ENCODE measurements at places on chromosomes 7 and 10.

GRCh38 chr10:1083581-1083980, 27.4 kb downstream of the WDR37 start:
- no peak for DNase-seq

GRCh38 chr7:80385508-80385907, 126.4 kb downstream of the GNAT3 start:
- no peak for DNase-seq

DNA sequence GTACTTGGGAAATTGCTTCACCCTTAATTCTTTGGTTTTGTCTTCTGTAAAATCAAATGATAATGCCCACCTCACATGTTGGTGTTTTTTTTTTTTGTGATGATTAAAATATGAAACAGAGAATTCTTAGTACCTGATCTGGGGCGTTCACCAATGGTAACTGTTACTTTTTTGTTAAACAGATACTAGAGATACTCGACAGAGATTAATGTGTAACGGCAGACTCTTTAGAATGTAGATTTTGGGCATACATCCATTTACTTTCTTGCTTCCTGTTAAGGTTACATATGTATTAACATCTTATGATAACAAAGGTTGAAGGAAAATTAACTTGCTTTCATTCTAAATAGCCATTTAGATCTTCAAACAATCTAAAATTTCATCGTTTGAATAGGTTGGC, 23.3 kb downstream of the PLXDC2 start:
- no peak for DNase-seq

DNA sequence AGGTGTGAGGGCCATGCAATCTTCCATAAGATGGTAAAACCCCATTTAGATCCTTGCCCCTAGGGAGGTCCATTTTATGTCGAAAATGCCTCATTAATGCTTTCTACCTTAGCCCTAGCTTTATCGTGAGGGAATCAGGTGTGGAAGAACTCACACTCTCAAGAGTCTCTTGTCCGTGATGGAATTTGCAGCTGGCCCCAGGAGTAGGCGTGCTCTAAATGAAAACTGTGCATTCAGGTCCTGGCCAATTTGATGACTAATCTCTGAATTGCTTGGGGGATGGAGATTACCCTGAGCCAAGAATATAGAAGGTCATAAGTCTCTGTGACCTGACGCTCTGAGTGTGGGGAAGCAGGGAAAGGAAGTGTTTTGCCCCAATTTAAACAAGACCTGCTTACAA, 6.6 kb downstream of the C10orf90 start:
- peak; percentile 61 for DNase-seq

DNA sequence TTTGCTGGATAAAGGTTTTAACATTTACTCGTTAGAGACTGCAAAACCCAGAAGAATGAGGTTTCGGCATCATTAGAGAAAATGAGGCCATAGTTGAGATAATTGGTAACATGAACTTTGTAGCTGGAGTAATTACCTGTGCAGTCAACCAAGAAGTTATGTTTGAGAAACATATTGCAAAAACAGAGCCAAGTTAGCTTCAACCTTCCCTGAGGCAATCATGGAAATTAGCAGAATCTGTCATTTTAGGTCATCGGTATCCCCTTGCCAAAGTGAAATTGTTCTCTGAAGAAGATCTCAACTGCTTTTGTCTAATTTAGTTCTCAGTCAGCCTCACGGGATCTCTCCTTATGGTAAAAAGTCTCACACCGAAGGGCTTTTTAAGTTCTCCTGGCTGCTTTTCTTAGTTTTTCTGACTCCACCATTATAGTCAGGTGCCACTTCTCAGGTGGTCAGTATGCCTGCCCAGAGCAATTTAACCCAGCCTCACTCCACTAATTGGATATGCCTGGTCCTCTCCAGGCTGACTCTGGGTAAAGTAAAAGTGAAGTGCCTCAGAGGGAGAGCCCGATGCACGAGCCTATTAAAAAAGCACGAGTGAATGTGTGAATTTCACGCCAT, 52.5 kb downstream of the NRCAM start:
- DNase-seq: no peak

GRCh38 chr10:83917537-83918506, 221.5 kb upstream of the GHITM start:
- DNase-seq: no peak

DNA sequence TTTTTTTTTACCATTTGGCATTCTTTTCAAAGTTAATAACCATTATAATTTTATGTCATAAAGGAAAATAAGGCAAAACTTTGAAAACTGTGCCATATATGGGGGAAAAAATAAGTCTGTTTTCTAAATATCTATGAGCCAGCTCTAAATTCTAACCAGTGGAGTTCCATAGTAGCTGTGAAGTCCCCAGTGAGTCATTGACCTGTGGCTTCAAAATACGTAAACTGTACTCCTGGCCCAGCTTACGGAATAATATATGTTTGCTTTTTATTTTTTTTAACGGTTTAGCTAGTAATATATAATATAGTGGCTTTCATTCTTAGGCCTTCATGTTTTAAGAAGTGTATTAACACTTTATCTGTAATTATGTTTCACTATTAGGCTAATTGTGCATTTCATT, 20.5 kb downstream of the ZRANB1 start:
- no peak for DNase-seq

DNA sequence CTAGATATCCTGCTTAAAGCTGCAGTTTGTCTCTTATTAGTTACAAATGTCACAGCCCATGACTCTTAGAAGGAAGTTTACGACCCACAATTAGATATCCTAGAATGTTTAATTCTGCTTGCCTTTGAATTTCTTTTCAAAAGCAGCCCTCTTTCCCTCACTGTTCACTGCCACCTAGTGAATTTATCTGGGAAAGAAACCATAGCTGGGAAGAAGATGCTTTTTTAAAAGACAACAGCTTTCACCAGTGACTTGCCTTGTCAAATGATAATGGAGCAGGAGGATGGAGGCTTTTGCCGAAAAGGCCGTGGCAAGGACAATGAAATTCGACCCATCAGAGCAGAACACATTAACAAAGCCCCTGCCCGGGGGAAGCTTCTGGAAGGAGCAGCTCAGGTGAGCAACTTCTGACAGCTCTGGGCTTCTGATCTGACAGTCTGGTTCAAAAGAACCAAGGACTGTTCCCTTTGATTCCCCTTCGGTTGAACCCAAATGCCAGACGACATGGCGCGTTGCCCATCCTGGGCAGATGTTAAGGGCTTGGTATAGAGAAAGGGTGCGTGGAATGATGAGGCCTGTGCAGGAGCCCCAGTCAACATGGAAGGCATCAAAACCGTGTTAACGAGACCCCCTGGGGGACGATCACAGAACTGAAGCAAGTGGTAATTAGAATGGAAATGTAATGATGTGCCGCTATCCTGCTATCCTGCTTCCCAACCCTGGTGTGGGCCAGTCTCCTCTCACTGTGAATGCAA, 236.8 kb downstream of the FRMD4A start:
- peak; percentile 15 for DNase-seq

- DNase-seq: no peak
Measured at GRCh38 chr10:33101392-33101787, 143.4 kb upstream of the ITGB1 start.

DNA sequence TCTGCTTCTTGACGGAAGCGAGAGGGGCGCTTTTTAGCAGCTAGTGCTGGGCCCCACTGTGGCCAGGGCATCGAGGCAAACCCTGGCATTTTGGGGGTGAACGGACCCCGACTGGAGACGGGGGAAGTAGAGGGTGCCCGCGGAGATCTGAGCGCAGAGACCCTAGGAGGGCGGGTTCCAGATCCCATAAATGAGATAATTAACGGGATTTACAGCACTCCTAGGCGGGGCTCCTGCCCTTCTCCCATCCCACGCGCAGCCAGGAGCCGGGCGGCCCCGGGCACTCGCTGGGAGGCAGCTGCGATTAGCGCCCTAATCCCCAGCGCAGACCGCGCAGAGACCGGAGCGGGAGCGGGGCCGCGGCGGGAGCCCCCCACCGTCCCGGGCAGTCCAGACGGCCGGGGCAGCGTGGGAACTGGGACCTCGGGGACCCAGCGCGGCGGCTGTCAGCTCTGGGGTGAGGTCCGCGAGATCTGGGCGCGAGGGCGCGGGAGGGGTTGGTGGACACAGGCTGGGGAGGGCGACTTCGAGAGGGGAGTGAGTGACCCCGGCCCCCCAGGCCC, 735 bp downstream of the JCAD start:
- no peak for DNase-seq

- DNase-seq: no peak
Measured at GRCh38 chr10:72076756-72077155, 11.6 kb downstream of the SPOCK2 start.

DNA sequence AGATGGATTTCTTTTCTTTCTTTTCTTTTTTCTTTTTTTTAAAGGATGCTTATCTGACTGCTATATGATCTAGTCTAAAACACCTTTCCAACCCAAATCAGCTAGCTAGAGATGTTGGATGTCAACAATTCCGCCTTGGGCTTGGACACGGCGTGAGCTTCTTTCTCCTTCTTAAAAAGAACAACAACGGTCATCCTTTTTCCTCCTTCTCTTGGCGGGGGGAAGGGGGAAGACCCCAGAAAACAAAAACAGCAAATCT, 1.0 kb downstream of the BEND7 start:
- no peak for DNase-seq

GRCh38 chr10:118868589-118868988, 113.8 kb upstream of the CACUL1 start:
- DNase-seq: no peak

GRCh38 chr10:98328163-98328562, 60.2 kb upstream of the LOXL4 start:
- DNase-seq: no peak

DNA sequence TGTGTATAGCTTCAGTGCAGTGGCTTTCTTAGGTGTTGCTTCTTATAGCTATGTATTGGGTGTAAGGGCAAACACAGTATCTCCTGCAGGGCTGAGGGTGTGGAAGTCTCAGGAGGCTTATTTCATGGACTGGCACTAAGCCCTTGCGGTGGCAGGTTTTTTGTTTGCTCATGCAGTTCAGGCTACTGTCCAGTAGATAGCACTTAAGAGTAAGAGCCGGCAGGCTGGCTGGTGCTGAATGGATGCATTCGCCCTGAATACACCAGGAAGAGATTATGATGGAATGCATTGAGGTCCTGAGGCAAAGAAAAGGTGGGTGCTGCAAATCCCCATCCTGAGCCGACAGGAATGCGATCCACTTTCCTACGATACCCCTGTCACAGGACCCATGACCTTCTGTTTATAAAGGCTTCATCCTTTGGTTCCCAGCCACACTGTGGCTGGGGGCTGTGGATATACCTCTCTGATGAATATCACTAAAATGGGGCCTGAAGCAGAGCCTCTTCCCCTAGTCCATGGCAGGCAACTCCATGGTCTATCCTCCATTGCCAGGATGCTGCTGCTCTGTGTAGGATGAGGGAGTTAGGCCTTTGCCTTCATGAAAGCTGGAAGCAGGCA, 44.9 kb downstream of the ANXA8 start:
- peak; percentile 11 for DNase-seq

- DNase-seq: peak; percentile 91
Measured at GRCh38 chr10:103648636-103649532, 155.4 kb downstream of the NEURL1 start.

All from GM04503 (cell line).